ENCODE measurements at places on chromosomes 16 and 17.

DNA sequence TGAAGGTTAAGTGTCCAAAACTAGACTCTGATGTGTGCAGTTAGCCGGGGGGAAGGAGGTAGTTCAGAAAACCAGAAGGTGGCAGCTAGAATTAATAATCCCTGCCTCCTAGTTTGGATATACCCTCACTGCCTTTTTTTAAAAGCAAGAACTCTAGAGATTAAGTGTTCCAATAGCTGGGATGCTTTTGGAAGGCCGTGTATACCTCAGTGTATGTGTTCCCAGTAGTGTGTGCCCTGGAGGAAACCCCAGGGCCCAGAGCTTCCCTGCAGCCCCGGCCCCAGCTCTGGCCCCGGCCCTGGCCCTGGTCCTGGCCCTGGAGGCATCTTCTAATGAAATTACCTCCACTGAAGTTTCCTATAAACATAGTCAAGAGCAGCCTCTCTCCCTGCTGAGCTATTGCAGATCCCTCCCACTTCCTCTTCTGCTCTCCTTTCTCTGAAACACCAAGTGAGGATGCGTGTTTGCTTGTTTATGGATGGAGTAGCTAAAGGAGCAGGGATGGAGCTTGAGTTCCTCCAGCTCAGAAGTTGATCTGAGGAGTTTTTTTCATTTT is 130.7 kb downstream of the PRKCA start:
- DNase-seq, result no peak

DNA sequence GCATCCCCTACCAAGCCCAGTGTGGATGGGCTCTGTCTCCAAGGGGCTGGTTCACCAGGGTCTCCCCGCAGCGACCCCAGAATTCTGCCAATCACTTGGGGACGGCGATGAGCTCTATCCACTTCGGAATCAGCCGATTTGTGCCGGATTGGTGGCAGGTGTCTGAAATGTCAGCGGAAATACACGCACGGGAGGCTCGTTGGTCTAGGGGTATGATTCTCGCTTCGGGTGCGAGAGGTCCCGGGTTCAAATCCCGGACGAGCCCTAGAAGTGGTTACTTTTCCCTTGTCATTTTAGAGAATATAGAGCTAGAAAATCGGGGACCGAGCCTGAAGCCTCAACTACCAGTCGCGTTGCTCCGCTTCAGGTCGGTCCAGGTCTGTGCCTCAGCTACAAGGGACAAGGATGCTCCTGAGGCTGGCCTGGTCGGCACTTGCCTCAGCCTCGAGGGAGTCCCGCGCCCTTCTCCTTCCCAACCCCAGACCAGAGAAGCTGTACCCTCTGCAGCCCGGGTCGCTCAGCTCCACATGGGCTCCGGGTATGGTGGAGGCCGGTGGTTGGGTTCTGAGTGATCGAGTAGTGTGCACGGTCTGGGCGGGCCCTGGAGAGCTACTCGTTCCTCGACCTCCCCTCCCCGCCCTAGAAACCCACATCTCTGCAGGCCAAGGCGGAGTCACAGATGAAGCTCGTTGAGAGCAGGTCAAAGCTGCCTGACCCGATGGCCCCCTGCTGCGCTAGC is 16.0 kb upstream of the OR1F1 start:
- no peak for DNase-seq

DNA sequence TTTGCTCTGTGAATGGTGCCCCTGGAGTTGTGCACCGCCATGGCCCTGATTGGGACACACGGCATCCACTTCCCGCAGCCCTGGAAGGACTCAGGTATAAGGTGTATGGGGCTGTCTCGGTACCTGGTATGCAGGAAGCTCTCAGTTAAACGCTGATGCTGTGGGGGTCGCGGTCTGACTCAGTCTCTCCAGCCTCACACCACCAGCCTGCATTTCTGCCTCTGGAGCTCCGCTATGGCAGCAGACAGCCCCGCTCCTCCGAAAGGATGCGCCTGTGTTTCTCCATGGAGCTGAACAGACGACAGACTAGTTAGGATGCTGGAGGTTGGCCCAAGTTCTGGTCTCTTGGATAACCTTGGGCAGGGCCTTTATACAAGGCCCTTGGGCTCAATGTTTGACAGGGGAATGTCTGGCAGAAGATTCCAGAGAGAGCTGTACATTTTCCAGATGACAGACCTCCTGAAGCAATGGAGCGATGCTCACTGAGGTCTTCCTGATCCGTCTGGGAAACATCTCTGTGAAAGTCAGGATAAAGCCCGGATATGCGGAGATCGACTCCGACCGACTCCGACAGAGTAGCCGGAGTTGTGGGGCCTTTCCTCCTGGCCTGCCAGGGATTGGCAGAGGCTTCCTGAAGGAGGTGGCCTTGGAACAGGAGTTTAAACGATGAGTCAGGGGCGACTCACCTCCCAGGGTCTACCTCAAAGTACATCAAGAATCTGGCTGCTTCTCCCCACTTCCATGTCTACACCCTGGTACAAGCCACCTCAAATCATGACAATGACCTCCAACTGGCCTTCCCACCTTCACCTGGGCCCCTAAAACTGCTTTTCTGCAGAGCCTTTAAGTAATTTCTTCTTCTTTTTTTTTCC is 21.9 kb upstream of the BCAR1 start:
- DNase-seq, result no peak

GRCh38 chr17:47618410-47618809 is 31.3 kb upstream of the KPNB1 start:
- DNase-seq, result no peak

DNA sequence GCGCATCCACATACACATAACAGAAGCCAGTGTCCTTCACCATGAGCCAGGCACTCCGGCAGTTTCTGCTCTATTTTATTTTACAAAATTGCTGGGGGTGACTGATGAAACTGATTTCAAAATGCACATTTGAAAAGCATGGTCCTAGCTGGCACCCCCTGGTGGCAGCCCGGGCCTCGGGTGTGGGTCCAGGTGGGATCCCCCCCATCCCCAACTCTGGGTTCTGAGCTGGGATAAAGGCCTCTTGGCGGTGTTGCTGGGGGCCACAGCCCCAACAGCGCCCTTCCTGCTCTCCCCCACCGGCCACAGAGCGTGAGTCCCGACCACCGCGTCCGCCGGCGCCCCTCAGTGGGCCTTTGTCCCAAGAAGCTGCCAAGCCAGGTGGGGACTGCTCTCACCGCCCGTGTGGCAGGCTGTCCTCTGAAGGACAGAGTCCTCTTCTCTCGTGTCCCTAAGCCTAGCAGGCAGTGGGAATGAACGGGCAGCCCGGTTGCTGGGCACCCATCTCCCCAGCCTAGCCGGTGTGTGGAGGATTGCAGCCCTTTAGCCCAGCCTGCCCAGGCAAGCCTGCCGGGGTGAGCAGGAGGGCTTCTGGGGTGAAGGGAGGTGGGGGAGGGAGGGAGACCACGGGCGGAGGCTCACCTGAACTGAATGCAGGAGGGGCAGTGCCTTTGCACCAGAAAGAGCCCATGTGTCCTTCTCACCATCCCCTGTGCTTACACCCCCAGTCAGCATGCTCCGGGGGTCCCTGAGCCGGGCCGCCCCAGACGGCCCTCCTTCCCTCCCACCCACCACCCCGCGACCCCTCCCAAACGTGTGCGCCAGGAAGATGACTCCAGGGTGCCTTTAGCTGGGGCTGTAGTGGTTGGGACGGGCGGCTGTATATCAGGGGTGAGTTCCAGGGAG is 898 bp downstream of the SNAI3 start:
- DNase-seq, result no peak

GRCh38 chr16:5027575-5028235 is 6.0 kb downstream of the NAGPA start:
- no peak for DNase-seq

DNA sequence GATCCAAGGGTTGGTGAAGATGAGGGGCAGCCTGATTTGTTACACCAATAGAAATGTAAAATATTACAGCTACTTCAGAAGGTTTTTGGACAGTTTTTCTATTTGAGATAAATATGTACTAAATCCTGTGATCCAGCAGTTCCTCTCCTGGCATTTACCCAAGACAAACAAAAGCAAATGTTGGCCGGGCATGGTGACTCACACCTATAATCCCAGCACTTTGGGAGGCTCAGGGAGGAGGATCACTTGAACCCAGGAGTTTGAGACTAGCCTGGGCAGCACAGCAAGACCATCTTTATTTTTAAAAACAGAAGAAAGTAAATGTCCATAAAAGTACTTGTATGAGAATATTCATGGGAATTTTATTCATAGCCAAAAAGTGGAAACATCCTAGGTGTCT is 64.8 kb upstream of the MRC2 start:
- DNase-seq, result no peak

DNA sequence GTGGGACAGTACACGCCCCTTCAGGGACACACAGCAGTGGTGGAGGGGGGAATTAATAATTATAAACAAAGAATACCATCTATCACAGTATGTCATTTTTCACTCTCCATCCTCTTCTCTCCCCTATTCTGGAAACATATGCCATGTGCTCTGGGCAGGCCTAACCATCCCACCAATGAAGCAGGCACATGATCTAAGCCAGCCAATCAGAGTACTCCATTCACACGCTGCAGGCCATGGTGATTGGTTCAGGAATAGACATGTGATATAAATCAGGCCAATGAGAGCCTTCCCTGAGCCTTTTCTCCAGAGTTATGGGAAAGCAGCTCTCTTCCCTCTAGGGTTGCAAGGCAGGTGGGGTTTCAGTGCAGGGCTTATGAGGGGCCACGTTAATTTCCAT is 36.5 kb downstream of the GSG1L start:
- DNase-seq, result no peak

DNA sequence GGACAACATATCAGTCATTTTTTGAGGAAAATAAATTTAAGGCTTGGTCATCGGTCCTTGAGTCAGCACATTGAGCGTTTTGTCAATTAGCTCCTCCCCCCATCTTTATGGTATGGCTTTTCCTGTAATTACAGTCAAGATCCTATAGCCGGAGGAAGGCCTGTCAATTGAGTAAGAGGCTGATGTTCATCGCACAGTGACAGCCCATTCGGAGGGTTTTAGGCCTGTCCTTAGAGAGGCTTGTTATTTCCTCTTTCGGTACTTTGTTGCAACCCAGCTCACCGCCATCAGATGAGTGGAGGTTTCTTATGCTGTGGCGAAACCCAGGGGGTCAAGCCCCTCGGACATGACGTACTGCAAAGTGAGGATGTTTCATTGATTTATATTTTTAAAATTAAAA is 395.2 kb downstream of the WWOX start:
- no peak for DNase-seq

DNA sequence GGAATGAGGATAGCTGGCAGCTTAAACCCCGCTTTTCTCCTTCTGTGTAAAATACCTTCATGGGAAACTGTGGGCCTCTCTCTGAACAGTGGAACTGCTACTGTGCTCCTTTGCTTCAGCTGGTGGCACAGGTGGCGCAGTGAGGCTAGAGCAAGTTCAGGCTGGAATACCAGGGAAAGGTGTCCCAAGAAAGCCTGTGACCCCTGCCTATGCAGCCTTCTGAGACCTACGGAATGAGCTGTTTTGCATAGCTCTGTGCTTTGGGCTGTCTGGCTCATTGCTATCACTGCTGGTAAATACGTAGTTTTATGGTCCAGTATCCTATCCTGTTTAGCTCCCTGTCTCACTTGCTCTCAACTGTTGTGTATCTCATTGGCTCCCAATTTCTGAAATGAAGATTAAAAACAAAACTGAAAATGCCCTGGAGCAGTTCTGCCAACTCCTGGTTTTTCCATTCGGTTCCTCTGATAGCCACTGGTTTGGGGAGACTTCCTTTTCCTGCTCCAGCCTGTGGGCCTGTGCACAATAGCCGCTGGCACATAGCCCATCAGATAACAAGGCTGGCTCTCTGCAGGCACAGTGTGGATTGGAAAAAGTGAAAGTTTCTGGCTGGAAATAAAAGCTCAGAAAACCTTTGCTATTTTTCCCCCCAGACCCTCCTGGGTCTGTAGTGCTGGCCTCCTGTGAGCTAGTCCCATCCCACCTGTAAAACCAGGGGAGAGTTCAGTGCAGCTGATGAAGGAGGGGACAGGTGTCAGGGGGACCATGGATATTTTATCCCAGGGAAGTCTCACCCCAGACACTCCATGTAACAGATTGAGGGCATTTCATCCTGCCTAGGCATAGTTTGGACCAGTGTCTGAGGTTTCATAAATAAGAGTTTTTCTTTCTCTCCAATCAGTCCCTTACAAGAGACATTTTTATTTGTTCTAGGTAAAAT is 24.0 kb downstream of the LIMD2 start:
- DNase-seq, result no peak

DNA sequence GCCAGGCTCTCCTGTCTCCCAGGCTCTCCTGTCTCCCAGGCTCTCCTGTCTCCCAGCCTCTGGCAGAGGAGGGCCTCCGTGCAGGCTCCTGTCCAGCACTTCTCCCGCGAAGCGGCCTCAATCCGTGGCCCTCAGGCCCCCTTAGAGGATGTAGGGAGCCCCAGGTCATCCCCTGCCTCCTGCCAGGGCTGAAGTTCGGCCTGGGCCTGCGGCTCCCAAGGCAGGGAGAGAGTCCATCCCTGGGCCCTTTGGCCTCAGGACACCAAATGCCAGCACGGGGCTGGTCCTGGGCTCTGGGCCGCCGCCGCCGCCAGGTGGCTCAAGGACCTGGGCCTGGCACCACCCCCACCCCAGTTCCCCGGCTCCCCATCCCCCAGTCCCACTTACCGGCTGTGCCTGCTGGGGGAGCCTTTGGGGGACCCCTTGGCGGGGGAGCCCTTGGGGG is 370 bp downstream of the EVPL start:
- DNase-seq, result no peak

DNA sequence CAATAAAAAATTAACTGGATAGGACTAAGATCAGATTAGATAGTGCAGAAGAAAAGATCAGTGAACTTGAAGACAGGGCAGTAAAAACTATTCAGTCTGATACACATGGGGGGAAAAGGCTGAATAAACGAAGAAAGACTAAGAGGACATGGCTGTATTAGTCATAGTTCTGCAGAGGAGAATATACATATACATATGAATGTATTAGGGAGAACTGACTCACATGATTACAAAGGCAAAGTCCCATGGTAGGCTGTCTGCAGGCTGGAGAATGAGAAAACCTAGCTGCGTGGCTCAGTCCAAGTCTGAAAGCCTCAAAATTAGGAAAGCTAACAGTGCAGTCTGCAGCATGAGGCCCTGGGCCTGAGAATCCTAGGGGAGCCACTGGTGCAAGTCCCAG is 98.2 kb upstream of the GNAO1 start:
- DNase-seq, result no peak

DNA sequence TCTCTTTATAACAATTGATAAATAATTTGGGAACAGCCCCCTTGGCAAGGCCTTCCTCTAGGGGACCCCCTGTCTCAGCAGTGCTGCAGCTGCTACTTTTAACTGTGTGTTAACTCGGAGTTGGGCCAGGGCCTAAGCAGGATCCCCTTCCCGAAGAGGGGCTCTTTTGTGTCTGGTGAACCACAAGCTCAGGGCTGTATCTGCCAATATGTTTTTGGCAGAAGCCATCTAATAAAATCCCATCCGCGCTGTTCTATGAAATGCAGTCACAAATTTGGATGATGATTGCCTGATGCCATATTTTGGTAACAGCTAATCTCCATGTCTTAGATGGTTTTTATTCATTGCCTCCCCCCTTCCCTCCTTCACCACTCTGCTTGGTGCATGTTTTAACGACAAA is 267.7 kb downstream of the FTO start:
- no peak for DNase-seq

GRCh38 chr17:45427181-45427835 is 5.4 kb downstream of the ARHGAP27 start:
- DNase-seq, result no peak
